ENCODE measurements at places on chromosomes 4 and X.

- DNase-seq: no peak
These were observed at the start of gene APELA for GRCh38 chr4:164876700-164877324. Gene APELA (plus strand): TSS chr4:164877178. CDS start chr4:164877332, 154 bp downstream.

DNA sequence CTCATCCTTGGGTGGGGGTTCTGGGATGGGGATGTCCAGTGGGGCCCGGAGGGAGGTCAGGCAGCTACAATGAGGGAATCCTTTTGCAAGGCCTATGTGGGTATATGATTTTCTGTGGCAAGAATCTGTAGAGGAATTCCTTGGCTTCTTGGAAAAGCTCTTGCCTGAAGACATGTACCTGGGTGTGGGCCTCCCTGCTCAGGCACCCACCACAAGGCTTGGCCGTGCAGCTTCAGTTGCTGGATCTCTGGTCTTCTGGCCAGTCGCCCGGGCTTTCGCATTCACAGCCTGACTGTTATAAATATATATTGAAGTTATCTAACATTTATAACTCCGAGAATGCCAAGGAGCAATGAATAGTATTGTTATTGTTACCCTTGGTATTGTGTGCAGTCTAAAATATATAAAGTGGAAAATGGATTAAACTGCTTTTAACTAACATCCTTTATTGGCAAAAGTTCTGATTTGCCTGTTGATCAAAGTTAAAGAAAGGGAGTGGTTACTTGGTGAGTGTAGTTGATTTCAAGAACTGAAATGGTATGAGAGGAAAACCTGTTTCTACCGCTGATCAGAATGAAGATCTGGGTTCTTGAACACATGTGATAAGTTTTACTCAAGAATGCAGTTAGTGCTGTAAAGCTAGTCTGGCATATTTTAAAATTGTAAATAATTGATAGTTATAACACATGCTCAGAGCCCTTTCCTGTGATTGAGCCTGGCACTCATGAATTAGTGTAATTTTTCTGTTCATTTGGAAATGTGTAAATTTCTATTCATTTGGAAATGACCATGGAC lies 36.0 kb downstream of the PTTG2 start:
- DNase-seq: no peak

- DNase-seq: no peak
These were observed 11.6 kb downstream of the SORBS2 start for GRCh38 chr4:185800266-185800945.

GRCh38 chr4:44701037-44701436 lies 22.8 kb downstream of the GUF1 start:
- no peak for DNase-seq

DNA sequence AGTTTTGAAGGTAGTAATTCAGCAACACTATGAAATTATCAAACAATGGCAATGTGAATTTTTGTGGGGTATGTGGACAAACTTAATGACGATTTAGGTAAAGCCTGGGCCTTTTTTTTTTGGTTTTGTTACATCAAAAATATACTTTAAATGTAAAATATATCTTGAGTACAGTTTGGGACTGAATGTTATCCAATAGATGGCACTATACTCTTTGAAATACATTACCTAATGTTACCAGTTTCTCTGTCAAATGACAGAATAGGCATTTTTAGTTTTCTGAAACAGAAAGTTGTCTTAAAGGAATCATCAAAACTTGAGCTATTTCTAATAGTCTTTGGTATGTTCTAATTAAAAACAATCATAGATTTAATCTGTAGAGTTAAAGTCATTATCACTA lies 1651.9 kb downstream of the C4orf33 start:
- no peak for DNase-seq

DNA sequence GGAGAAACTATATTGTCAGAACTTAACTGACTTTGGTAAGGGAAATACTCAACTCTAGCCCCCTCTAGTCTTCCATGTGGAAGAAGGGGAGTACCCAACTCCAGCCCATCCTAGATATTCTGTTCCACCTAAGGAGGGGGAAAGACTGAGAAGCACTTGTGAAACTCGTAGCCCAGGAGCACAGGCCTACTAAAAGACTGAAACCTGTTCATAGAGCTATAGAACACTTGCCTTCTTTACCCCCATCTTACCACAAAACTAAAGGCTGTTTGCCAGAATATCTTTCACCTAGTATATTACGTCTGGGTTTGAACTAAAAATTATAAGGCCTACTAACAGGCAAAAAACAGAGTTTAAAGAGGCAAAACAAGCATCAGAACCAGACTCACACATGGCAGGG lies 15.5 kb downstream of the CLDN22 start:
- DNase-seq: no peak

DNA sequence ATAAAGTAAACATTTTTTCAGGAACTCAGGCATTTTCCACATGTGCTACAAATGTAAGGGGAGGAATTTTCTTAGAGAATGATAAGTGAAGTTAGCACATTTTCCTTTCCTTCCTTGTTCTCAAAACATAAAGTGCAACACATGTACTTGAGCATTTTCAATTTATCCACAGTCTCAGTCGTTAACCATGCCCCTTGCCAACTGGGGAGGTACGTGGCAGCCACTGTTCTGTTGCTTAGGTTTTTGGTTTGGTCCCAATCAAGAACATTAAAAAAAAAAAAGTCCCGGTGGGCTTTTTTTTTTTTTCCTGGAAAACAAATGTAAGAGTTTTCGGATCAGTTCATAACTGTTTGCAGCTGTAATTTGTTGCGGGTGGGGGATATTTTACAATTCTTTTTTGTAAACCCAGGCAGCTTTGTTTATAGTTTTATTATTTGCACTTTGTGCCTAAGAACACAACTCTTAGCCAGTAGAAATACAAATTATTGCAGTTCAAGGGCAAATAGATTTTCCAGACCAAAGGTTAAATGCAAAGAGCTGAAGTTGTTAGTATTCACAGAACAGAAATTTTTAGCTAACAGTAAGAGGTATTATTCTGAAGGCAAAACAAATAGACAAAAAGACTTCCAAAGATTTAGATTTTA lies 112.1 kb upstream of the NAP1L5 start:
- no peak for DNase-seq

GRCh38 chr4:40199999-40200874 lies 3.4 kb downstream of the RHOH start:
- no peak for DNase-seq

DNA sequence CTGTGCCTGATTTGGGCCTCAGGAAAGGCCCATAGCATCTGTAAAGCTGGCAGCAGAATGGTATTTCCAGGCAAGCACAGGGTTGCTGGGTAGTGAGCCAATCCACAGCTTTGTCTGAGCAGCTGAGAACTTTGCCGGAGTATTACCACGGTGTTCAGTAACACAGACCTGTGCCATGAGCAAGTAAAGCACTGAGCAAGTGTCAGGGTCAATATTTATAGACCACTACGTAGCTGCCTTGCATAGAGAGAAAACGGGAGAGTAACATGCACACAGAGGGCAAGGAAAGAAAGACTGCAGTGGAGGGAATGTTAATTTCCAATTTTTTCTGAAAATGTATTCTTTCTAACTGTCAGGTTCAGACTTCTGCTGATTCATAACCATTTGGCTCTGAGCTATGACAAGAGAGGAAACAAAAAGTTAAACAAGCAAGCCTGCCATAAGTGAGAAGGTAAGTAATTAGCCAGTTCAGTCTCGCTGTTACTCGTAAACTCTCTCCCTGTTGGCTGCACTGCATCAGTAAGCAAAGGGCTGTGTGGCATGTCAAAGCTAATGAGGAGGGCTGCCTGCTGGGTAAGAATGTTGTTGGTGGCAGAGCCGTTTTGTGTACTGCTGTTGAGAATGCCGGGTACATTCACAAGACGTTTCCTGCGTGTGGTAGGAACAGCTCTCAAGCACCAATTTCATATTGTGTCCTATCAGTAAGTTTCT lies 238.1 kb downstream of the BMPR1B start:
- DNase-seq: no peak

DNA sequence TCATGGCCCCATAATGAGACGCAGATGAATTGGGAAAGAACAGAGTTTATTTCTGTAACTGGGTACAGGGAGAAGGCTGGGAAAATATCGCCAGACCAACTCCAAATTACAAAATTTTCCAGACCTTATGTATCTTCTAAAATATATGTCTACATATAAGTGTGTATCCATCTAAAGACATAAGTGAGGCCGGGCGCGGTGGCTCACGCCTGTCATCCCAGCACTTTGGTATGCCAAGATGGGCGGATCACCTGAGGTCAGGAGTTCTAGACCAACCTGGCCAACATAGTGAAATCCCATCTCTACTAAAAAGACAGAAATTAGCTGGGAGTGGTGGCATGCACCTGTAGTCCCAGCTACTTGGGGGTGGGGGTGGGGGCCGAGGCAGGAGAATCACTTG lies 11.7 kb upstream of the DHRSX start:
- DNase-seq: no peak

- no peak for DNase-seq
These were observed 6.8 kb downstream of the MMAA start for GRCh38 chr4:145625677-145626622.

GRCh38 chrX:74232859-74233258 lies 71.1 kb upstream of the ZCCHC13 start:
- no peak for DNase-seq

GRCh38 chr4:4492161-4492847 lies 49.5 kb downstream of the STX18 start:
- peak; percentile 45 for DNase-seq

- no peak for DNase-seq
These were observed 48.6 kb downstream of the LRP2BP start for GRCh38 chr4:185346975-185347601.

Measured in HS-5 (cell line).